Stimulated activated CD4-positive, alpha-beta T cell treated with anti-CD3 and anti-CD28 coated beads, Interleukin-4, amount 100 ng/mL, for 24 hours (primary cell): ENCODE measurements at places on chromosomes 2 and 18.

DNA sequence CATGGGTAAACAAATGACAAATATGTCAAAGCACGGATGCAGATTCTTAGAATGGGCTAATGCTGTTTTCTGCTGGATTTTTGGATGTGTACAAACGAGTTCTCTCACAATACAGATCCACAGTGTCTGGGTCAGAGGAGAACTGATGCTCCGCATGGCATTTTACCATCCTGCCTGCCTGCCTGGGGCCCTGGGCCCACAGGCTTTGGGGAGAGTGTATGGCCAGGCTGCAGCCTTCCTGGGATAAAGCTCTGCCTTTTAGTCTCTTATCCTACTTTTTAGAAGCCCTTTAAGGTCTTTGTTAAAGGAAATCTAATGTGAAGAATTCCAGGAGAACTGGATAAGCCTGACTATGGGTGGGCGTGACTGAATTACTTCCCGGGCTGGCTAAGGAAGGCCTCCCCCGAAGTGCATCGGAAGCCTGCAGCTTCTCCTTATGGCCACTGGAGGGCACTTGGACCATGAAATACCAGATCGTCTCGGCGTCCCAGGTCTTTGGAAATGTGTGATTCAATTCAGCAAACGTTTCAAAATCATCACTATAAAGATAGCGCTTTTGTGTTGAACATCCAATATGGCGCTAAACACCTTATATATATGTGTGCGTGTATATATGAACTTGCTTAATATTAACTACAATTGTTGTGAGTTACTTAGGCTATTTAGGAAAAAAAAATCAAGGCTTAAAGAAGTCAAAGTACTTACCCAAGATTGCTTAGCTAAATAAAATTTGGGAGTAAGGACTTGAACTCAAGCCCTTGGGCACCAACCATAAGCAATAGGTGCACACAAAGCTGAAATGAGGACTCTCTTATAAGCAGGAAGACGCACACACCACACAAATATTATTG, 15.2 kb upstream of the DNPEP start:
- peak; percentile 66 for DNase-seq

GRCh38 chr2:63249161-63249560, 198.5 kb downstream of the OTX1 start:
- DNase-seq = no peak

DNA sequence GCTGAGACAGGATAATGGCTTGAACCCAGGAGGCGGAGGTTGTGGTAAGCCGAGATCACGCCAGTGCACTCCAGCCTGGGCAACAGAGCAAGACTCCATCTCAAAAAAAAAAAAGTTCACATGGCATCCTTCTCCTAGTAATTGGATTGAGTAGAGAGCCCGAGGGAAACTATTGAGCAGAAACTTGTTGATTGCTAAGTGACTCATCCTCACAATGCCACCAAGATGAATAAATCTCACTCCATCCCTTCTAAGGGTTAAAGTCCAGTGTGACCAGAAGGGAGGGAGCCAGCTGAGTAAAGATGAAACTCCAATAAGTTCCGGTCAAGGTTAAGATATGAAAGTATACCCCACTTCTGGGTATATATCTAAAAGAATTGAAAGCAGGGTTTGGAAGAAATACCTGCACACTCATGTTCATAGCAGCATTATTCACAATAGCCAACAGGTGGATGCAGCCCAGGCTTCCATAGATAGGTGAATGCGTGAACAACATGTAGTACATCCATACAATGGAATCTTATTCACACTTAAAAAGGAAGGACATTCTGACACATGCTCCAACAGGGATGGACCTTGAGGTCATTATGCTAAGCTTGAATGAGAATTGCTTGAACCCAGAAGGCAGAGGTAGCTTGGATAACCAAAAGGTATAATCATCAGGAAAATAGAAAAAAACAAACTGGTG, 13.0 kb upstream of the FHL2 start:
- DNase-seq = no peak

GRCh38 chr2:56801770-56802169, 618.0 kb downstream of the CCDC85A start:
- DNase-seq = no peak
